Stimulated activated CD8-positive, alpha-beta memory T cell treated with anti-CD3 and anti-CD28 coated beads, Interleukin-4, amount 100 ng/mL, for 4 hours (primary cell): ENCODE measurements at places on chromosomes 6 and 20.

GRCh38 chr6:44976677-44977641, 351.2 kb upstream of the RUNX2 start:
- no peak for DNase-seq

GRCh38 chr6:160120087-160120486, 1.5 kb upstream of the SLC22A1 start:
- DNase-seq: no peak

GRCh38 chr6:170130201-170130621, 160.7 kb downstream of the DLL1 start:
- no peak for DNase-seq

- no peak for DNase-seq
Observed at GRCh38 chr6:38208028-38208427, 388.5 kb downstream of the ZFAND3 start.

- no peak for DNase-seq
Observed at GRCh38 chr20:12906361-12906760, 102.4 kb upstream of the SPTLC3 start.

- no peak for DNase-seq
Observed at GRCh38 chr6:137763886-137764285, 103.2 kb upstream of the TNFAIP3 start.

DNA sequence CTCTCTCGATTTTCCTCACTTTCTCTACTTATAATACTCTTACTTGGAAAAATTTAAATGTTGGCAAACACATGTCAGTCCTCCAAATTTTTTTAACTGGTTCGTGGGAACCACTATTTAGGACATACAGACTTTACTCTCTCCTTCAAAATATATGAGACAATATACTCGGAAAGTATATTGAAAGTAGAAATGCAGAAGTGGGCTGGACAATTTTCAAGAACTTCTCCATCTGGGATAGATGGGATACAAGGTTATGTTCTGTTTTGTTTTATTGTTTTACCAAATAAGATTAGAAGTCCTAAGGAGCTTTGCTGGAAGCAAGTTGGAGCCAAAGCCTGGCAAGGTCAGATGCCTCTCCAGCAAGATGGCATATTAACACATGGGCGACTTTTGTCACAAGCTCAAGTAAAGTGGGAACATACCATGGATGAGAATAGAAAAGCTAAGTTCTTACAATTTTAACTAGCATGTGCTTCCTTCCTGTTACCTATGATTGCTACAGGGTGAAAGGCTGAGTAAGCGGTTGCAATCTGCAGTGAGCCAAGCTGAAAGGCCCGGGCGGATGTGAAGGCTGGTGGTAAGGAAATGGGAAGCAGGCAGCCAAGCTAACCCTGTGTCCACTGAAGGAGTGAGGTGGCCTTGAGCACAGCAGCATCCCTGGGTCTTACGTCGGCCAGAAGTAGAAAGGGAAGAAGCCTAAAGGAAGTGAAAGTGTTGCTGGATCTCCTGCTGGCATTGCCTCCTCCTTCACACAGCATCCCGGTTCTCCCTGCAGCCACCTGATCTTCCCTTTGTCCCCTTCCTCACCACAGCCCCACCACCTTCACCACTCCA, 7.1 kb downstream of the MAP3K5 start:
- no peak for DNase-seq

GRCh38 chr6:156280065-156280464, 497.1 kb upstream of the ARID1B start:
- no peak for DNase-seq

- DNase-seq: no peak
Observed at GRCh38 chr6:3265671-3266070, 6.9 kb downstream of the PSMG4 start.

DNA sequence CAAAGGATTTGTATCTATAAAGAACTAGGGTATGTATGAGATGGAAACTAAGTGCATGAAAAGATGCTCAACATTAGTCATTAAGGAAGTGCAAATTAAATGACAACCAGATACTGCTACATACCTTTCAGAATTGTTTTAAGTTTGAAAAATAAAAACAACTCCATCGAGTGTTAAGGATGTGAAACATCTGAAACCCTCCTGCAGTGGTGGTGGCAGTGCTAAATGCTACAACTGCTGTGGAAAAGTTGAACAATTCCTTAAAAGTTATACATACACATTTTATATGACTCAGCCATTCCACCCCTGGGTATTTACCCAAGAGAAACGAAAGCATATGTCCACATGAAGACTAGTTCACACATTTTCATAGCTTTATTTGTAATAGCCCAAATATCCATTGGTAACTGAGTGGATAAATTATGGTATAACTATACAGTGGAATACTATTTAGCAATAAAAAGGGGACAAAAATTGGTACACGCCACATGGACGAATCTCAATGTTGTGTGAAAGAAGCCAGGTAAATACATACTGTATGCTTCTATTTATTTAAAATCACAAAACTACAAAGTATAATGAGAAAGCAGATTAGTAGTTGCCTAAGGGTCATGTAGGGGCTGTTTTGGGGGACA, 10.6 kb downstream of the ARMH2 start:
- no peak for DNase-seq

- no peak for DNase-seq
Observed at GRCh38 chr6:43006251-43006650, 7.5 kb downstream of the MEA1 start.

- no peak for DNase-seq
Observed at GRCh38 chr6:136823128-136823660, 802 bp downstream of the PEX7 start.

DNA sequence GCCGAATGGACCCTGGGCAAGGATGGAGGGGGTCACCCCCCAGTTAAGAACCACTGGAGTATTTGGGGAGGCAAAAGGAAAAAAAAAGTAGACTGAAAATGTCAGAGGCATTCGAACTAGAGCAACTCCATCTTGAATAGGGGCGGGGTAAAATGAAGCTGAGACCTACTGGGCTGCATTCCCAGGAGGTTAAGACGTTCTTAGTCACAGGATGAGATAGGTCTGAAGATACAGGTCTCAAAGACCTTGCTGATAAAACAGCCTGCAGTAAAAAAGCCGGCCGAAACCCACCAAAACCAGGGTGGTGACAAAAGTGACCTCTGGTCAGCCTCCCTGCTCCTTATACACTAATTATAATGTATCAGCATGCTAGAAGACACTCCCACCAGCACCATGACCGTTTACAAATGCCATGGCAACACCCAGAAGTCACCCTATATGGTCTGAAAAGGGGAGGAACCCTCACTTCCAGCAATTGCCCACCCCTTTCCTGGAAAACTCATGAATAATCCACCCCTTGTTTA, 70.4 kb upstream of the KCNG1 start:
- DNase-seq: no peak

GRCh38 chr6:85449388-85449817, 480 bp upstream of the NT5E start:
- peak; percentile 61 for DNase-seq

DNA sequence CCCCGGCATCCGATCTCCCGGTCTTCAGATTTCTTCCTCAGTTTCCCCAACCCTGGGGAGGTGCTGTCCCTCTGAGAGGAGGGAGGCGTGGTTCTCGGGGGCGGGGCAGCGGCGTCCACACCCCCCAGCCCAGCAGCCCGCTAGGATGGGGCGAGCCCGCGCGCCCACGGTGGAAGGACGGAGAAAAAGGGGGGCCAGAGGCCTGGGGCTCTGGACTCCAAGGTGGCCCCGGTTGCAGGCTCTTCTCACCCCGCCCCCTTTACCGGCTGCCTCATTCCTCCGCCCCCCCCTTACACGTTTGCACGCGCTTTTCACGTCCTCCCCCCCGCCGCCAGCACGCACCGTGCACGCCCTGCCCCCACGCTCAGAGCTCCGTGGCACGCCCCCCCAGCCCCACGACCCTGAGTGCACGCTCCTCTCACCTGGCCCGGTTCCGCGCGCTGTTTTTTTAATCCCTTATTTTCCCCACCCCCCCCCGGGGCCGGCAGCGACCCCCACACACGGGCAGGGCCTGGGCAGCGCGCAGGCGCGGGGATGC, 402 bp downstream of the ZBTB12 start:
- DNase-seq: peak; percentile 44

DNA sequence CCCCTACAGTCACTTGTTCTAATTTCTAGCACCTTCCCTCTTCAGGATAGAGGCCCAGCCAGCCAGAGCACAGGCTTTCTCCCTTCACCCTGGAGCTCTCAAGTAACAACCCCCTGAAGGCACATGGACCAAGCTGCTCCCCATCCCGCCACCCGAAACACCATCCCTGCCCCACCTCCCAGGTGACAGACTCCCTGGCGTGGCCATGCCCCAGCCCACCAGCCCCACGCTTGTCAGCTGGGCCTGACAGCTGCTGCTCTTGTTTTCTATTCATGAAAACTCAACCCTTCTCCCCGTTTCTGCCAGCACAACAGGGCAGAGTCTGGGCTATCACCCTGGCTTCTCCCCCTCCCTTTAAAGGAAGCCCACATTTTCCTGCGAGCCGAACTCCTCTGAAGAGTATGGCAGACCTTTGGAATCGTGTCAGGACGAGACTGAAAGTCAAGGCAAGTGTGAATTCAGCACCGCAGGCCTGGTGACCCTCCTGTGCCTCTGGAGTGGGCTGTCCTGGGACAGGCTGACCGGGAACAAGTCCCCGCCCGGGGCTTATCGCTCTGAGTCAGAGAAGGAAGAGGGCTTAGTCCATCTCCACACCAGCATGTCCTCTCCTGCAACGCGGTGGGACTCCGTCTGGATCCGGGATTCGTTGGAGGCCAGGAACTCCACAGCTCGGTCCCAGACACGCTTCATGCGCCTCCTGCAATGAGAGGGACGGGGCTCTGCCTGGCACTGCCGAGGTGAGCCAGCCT, 16.7 kb downstream of the LEMD2 start:
- DNase-seq: no peak

GRCh38 chr6:53264915-53265607, 83.7 kb downstream of the ELOVL5 start:
- DNase-seq: no peak

- no peak for DNase-seq
Observed at GRCh38 chr20:36527331-36528125, 13.8 kb upstream of the MYL9 start.

- DNase-seq: no peak
Observed at GRCh38 chr6:148883270-148883669, 136.4 kb downstream of the UST start.

- DNase-seq: no peak
Observed at GRCh38 chr20:51284871-51285270, 257.6 kb downstream of the NFATC2 start.
